ENCODE measurements at places on chromosomes 4 and X.

DNA sequence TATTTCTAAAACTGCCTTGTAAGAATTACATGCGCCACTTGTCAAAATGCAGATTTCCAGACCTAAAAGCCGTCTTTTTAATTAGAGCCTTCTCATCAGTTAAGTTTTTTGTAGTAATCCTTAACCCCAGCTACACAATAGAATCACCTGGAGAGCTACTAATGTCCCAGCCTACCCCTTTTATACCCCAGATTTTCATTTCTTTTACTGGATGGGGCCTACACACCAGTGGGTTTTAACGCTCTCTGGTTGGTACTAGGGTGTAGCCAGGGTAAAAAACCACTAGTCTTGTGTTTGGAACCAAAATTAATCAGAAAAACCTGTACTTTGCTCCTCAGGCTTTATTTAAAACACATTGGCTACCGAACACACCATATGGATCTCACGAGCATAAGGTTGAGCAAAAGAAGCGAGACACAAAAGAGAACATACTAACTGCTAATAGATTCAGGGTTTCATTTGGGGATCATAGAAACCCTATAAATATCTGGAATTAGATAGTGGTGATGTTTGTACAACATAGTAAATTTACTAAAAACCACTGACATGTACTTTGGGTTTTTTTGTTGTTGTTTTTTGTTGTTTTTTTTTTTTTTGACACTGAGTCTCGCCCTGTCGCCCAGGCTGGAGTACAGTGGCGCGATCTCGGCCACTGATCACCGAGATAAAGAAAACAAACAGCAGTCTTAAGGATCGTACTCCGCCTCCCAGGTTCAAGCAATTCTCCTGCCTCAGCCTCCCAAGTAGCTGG is 30.6 kb downstream of the BBS12 start:
- DNase-seq: no peak

DNA sequence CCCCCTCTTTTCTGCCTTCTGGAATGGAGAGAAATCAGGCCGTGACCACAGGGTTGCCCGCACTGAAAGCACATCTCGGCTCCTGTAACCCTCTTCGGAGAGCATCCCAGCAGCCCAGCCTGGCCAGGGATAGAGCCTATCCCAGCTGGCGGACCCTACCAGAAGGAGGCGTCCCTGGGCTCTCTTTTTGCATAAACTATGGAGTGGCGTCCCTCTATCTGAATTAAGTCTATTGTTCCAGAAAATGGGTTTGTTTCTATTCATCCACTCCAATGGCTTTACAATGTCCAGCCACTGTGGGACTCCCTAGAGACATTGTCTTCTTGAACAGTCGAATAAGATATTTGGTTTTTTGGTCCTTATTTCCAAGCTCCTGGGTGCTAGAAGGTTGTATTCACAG is 689 bp upstream of the NHSL2 start:
- no peak for DNase-seq

DNA sequence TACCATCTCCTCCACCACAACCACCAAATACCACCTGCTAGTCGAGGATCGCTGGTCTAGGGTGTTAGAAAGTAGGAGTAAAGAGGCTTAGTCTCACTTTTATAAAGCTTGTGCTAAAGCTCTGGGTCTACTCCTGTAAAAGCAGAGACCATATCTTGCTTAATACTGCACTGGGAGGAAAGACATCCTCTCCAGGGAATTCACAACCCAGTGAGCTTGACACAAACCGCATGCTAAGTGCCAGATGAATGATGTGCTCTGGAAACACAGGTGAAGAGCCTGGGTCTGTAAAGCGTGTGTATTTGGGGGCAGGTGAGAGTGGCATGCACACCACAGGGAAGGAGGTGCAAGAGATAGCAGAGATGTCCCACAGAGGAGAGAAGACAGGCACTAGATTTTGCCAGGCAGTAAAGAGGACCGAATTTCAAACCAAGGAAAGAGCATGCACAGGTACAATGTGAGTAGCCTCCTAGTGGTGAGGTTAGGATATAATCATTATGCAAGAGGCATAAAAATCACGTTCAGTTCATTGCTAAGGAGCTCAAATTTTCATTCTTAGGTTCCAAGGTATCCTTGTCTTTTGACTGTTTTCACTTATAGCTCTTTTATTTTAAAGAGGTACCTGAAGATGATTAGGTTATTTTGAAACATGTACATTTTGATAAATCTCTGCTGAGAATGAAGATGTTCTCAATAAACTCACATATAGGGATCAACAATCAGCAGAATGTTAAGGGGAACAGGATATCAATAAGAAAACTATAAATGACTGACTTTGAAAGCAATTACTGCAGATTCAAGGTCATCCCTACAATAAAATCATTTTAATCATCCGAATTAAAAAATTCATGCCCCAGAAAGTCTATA is 20.7 kb downstream of the TAPT1 start:
- DNase-seq: no peak

- DNase-seq: no peak
Measured at GRCh38 chr4:113646442-113646822, 115.1 kb downstream of the CAMK2D start.

DNA sequence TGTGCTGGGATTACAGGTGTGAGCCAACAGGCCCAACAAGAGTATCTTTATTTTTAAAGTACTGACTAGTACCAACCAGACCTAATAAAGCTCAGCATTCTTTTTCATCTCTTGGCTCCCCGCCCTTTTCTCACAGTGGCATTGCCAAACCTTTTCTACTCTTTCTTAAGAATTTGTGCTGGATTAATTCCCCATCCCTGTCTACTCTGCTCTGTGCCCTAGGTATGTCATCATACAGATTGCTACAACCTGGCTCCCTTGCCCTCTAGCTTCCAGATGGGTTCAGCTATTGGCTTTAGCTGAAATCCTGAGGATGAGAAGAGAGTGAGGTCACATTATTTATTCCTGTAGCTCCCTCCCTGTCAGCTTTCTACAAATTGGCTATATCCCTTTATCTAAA is 34.9 kb upstream of the CCNI start:
- DNase-seq: no peak

DNA sequence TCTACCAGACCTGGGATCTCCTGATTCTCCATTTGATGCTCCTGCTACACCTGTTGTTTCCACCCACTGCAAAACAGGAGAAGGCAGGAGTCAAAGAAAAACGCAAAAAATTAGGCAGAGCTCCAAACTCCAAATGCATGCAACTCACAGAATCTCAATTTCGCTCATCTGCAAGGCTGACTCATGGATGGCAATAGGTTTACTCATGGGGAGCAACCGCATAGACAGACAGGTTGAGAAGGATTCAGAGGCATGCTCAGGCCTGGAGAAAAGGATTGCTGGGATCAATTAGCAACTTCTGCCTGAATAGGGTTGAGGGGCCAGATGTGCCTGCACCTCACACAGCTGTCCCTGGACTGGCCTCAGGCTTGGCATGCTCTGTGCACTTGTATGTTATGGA is 231.0 kb downstream of the LDB2 start:
- no peak for DNase-seq

DNA sequence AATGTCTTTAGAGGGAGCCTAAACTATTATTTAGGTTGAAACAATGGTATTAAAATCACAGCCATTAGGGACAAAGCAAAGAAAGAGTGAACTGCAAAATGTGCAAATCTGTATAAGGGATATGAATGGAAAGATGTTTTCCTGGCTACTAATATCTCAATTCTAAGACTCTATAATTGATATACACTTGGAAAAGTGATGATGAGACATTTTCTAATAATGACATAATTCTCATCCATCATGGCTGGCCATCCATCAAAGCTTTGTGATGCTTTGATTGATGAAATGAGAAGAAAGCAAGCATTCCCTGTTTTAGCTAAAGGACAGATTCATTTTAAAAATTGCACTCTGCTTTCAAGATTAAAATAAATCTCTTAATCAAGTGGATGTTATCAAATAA is 965.5 kb upstream of the IGFBP7 start:
- no peak for DNase-seq

DNA sequence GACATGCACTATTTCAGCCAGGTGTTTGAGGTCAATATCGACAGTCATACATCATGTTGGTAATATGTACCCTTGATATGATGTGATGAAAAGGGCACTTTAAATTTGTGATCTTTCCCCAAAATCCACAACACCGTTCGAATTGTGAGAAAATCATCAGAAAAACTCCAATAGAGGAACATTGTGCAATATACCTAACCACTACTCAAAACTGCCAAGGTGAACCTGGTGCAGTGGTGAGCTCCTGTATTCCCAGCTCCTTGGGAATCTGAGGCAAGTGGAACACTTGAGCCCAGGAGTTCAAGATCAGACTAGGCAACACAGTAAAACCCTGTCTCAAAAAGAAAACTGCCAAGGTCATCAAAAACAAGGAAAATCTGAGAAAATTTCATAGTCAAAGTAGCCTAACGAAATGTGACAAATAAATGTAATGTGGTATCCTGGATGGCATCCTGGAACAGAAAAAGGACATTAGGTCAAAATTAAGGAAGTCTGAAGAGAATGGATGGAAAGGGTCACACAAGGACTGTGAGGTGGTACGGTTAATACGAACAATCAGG is 55.6 kb upstream of the LSM6 start:
- DNase-seq: no peak

- DNase-seq: no peak
Measured at GRCh38 chr4:141020801-141021261, 112.4 kb downstream of the RNF150 start.
